Activated naive CD4-positive, alpha-beta T cell treated with anti-CD3 and anti-CD28 coated beads, Interleukin-2, amount 50 U/mL, for 16 hours (primary cell): ENCODE measurements at places on chromosomes 7 and 10.

- DNase-seq = no peak
Measured at GRCh38 chr10:132395704-132396493, 1.1 kb upstream of the PWWP2B start.

DNA sequence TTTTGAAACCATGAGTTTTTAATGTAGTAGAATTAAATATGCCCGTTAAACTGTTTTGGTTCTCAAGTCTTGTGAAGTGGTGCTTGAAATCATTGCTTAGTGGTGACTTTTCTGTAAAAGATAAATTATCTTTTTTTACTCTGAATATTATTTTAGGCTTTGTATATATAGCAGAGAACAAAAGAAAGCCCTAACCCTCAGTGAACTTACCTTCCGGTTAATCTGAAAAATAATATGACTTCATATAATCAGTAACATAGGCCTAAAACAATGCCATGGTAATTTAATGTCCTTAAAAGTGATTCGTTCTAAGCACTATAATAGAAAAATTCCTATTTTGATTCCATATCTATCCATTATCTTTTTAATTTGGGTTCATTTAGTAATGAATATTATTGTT, 21.8 kb downstream of the AKAP9 start:
- no peak for DNase-seq

DNA sequence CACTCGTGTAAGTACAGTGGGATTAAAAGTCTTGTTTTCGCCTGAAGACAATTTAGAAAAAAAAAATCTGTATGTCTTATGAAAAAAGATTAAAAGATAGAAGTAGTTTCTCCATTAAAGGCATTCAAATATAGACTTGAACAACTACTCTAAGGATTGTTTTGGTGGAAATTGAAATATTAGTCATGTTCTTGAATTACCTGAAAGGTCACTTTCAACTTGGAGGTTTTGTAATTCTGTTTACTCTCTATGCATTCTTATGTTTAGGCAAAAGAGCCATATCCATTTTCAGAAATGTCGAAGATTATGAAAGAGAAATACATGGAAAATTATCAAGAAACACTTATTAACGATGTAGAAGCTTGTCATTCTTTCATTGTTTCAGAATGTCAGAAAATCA, 373.7 kb downstream of the ARL4A start:
- DNase-seq = no peak

DNA sequence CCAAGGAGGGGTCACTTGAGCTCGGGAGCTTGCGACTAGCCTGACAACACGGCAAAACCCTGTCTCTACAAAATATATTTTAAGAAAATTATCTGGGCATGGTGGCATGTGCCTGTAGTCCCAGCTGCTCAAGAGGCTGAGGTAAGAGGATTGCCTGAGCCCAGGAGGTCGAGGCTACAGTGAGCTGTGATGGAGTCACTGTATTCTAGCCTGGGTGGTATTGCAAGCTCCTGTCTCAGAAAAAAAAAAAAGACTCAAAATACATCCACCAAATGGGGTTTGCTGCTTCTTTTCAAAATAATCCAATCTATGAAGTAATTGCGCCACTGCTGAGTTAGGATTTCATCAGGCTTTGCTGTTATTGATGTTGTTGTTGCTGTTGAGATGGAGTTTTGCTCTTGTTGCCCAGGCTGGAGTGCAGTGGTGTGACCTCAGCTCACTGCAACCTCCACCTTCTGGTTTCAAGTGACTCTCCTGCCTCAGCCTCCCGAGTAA, 11.1 kb upstream of the VIM start:
- DNase-seq = no peak

DNA sequence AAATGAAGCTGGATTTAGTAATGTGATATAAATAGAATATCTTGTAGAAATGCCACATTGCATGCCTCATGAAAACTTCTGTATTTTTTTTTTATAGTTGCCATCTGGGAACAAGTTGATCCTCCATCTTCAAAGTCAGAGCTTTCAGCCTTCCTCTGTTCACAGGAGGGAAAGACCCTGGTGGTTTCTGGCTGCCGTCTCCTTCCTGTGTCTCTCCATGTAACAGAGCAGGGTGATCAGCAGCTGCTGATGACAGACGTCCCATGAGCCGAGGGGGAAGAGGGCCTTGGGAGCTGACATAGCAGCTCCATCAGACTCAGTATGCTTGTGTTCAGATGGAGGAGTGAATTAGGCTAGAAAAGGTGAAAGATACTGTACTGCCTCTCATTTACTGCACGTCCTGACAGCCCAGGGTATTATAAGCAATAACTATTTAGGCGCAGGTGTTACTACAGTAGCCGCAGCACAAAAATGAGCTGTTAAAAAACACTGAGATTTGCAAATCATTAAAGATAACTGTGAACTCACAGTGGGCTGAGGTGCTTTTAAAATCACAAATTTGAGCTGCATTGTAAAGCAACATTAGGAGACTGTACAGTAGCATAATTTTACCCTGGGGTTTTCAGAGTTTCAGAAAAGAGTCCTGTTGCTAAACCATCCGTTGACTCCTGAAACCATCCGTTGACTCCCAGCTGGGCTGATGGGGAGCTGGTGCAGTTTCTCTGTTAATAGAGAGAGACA, 103.3 kb downstream of the CFAP58 start:
- no peak for DNase-seq

GRCh38 chr10:127300868-127301321, 104.5 kb upstream of the INSYN2A start:
- no peak for DNase-seq

DNA sequence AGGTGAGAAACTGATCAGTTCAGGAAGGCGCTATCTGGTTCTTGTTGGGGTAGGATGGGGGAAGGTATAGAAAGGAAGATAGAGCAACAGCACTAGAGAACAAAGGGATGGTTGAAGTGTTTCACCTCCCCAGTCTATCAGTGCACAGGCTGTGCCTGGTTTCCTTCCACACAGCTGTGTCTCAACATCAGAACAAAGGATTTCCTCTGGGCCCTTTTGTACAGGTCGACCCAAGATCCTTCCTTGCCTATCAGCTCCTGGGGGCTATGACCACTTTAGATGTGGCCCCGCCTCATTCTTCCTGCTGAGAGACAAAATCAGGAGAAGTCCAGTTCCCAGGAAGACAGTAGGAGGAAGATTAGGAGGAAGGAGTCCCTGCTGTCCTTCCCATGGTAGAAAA, 65.6 kb downstream of the NAMPT start:
- no peak for DNase-seq

DNA sequence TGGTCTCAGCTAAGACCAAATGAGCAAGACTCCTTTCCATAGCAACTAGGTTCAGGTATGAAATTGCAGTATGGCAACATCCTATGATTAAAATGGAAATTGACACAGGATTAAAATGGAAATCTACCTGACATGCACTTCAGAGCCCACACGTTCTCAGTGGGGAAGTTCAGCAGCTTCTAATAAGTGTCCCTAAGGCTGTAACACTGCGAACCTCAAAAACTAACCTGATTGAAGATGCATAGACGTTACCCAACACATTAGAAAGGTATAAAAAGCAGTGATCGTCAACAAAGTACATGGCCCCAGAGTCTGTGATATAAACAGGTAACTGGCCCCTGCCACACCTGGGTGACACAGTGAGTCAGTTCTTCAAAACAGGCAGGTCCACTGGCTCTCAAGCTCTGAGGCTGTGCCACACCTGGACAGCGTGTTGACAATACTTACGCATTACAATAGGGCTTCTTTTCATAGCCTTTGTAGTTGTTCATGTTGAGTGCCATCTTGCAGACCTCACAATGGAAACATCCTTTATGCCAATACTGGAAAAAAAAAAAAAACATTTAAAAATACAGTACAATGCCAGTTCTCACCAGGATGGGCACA, 274.9 kb upstream of the NEBL start:
- DNase-seq = no peak

- DNase-seq = no peak
Measured at GRCh38 chr7:39304178-39304577, 262.0 kb upstream of the YAE1 start.

DNA sequence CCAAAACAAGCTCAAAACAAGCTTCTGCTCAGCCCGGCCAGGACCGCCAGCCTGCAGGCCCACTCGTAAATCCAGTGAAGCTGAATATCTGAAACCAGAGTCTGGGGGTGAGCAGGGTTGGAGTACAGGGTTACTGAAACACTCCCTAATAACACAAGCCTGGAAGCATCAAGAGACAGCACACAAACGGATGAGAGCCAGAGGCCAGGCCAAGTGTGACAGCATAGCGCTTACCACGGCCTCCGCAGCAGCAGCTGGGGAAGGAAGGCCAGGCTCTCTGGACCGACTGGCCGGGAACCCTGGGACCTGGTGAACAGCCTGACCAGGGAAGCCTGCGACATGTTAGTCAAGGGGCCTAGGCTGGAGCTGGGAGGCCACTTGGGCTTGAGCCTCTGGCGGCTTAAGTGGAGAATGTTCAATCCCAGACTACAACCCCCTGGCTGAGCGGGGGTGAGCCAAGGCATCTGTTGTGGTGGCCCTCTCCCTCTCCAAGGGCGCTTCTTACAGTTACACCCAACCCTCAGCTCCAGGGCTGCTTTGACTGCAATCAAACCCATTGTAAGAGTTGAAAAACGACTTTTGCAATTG, 21.7 kb upstream of the RNF32 start:
- no peak for DNase-seq

DNA sequence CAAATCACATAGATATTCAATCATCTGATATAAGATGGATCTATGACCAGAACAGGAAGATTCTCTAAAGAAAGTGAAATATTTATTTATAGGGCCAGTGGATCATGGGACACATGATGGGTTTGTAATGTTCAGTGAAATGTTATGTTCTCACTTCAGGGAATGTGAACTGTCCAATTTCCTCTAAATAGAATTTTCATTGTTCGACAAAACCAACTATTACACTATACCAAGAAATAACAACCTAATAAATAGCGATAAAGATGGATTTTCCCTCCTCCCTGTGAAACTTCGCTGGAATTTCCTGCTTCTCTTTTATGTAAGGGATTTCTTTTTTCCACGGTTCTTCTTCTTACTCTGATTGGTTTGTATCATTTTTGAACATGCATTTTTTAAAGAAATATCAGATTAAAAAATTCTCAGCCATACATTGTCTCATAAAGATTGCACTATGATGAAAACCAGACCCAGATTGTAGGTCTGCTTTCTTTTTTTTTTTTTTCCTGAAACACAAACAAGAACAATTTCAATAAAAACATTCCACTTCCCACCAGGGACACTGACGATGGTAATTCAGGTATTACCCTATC, 139.8 kb upstream of the ZEB1 start:
- no peak for DNase-seq

DNA sequence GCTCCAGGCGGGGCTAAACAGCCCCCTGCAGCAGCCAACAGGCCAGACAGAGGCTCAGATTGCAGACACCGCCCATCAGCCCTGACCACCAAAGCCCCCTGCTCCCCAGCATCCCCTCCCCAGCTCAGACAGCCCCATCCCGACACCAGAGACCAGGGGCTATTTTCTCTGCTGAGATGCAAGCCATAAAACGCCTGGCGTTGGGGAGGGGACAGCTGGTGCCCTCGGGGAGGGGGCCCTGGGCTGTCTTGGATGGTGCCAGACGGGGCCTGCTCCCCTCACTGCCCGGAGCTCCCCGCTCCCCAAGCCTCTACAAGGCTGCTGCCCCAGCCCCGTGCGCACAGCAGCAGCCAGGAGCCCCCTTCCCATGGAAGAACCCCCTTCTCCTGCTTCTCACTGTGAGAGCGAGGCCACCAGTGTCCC, 31.8 kb downstream of the GET4 start:
- no peak for DNase-seq

- no peak for DNase-seq
Measured at GRCh38 chr7:44278451-44279161, 46.8 kb downstream of the CAMK2B start.

- DNase-seq = no peak
Measured at GRCh38 chr7:45202625-45203024, 45.0 kb downstream of the RAMP3 start.

DNA sequence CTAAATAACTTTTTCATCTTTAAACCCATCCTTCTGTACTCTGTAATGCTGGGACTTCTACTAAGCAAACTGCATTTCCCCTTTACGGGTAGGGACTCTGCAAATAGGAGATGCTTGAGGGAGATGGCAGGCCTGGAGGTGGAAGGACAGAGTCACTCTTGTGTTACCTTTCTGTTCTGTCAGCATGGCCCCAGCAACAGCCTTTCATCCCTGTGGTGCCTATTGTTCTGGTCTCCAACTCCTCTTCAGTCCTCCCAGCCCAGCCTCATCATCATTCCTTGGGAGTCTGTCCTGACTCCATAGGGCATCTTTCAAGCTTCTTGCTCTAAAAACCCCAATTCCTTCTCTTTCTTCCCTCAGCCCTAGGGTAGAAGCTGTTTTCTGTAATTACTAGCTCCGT, 230.0 kb downstream of the SNX13 start:
- DNase-seq = no peak

GRCh38 chr10:76769161-76769560, 868.4 kb downstream of the KCNMA1 start:
- no peak for DNase-seq

DNA sequence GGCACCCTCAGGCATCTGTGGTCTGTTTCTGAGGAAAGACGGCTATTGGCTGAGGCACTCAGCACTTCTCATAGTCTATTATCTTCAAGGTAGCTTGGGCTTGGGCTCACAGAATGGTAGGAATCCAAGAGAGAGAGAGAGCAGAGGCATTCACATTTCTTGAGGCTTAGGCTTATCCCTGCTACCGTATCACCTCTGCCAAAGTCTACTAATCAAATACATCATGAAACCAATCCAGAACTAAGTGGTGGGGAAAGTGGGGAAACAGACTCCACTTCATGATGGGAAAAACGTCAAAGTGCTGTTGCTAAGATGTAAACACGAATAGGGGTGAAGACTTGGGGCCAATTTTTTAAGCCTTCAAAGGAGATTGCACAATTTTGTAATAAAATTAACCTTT, 271.1 kb upstream of the SEMA3D start:
- no peak for DNase-seq

DNA sequence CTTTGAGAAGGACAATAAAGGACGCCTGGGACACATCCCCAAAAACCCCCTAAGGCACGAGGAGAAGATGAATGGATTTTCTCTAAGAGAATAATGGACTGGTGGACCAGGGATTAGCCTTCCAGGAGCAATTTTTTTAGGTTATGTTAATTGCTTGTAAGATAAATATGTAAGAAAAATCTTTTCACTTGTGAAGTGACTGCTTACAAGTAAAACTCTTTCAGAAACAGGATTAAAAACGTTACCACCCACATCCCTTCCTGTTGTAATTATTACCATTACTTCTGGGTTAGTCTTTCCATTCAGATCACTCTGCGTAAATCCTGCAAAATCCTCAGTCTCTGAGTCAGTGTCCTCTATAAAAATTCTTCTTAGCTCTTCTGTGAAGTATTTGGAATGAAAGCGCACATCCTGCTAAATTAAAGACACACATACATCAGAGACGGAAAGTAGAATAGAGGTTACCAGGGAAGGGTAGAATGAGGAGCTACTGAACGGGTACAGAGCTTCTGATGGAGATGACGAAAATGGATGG, 34.3 kb downstream of the CDCA7L start:
- no peak for DNase-seq

DNA sequence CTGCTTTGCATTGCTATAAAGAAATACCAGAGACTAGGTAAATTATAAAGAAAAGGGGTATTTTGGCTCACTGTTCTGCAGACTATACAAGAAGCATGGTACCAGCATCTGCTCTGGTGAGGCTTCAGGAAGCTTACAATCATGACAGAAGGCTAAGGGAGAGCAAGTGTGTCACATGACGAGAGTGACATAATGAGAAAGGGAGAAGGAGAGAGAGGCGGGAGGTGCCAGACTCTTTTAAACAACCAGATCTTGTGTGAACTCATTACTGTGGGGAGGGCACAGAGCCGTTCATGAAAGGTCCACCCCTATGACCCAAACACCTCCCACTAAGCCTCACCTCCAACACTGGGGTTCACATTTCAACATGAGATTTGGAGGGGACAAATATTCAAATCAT, 59.0 kb upstream of the WNT16 start:
- no peak for DNase-seq

GRCh38 chr10:5467207-5467535, 32.2 kb downstream of the CALML5 start:
- DNase-seq = no peak
